OCI-LY7 (cell line): ENCODE measurements at places on chromosomes 1 and 21.

- DNase-seq = no peak
Measured at GRCh38 chr21:42113926-42114409, 42.9 kb downstream of the UMODL1 start.

DNA sequence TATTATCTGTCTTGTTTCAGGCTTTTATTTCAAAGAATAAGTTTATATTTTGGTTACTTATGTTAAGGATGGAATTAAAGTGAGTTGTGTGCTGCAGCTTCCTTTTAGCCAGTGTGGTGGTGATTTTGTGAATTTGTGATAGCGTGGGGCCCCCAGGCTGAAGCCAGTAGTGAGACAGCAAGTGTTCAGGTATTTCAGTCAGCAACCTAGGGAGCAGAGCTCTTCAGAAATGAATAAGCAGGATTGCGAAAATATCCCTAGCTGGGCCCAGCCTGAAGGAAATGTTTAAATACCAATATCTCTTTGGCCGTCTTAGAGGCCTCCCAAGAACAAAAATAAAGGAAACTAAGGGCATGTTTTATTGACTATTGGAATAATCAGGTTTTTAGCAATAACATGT lies 150.8 kb upstream of the C1orf105 start:
- no peak for DNase-seq

GRCh38 chr21:37341254-37341960 lies 25.2 kb upstream of the DYRK1A start:
- DNase-seq = no peak

DNA sequence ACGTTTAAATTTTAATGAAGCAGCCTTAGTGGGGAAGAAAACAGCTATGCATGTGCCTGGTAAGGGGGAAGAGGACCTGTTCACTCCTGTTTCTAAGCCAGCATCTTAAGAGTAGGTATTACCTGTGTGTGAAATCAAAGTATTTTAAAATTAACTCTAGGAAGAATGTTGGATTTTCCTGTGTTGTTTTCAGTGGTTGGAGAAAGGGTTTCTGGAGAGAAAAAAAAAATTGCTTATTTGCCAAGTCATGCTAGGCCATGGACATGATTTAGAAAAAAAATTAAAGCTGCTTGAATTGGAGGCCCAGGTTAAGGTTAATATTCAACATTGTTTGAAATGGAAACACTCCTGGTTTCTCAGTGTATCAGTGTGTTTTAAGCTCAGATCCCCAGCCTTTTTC lies 42.9 kb upstream of the DNAJC6 start:
- no peak for DNase-seq

DNA sequence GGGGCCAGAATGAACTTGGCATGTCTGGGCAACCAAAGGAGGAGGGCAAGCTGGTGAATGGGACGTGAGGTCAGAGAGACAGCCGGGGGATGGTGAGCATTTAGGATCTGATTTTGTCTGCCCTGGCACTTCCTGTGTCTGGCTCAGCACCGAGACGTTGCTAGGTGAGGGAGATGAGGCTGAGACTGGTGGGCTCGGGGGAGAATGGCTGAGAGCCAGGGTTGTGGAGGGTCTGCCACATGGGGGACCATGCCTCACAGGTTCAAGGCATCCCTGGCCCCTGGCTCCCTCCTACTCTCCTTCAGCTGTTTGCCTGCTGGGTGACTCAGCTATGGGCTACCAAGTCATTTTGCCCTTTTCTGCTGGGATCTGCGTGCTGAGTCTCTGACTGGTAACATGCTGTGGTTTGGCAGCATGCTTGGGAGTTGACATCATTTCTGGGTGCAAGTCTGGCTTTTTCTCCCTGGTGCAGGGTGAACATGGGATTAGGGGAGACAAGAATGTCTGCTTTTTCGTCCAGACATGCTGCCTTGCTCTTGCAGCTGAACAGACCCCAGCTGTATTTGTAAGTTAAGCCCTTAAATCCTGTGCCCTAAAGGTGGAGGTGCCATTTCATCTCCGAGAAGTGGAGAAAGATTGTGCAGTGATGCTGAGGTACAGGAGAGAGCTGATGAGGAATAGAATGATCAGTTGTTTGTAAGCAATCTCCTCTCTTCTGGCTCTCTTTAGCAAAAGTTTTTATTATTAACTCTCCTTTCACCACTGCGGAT lies 17.6 kb downstream of the GALNT2 start:
- no peak for DNase-seq

- no peak for DNase-seq
Measured at GRCh38 chr1:69570356-69570755, 2.6 kb downstream of the LRRC7 start.

GRCh38 chr1:86502721-86503405 lies 34.1 kb downstream of the CLCA1 start:
- DNase-seq = no peak

DNA sequence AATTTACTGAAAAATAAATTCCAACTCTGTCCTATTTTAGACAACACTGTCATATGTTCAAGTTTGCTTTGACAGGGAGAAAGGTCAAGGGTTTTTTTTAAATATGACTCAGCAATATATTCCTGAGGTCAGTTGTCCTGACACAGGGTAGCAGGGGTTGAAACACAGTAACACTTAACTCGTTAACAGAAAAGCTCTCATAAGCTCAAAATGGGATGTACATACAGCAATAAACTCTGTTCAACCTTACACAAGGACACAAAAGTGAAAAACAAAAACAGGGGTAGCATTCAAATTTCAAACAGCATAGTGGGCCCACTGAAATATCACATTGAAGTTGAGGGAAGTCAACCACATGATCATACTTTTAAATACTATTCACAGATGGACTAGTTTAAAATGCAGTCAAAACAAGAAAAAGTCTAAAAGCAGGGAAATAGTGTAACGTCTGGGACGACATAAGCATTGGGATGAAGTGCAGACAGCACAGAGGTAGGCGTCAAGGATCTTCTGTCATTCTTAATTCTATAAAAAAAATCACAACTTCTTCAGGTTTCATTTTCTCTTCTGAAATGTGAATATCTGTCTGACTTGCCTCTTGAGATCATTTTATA lies 89.9 kb downstream of the SLC44A5 start:
- DNase-seq = no peak

GRCh38 chr1:65756616-65757015 lies 36.1 kb upstream of the PDE4B start:
- DNase-seq = no peak

GRCh38 chr1:96820671-96821070 lies 99.1 kb downstream of the PTBP2 start:
- no peak for DNase-seq

- DNase-seq = no peak
Measured at GRCh38 chr1:109523706-109524105, 14.2 kb upstream of the AMIGO1 start.

GRCh38 chr1:202154766-202155477 lies 5.5 kb downstream of the PTPN7 start:
- peak; percentile 75 for DNase-seq

DNA sequence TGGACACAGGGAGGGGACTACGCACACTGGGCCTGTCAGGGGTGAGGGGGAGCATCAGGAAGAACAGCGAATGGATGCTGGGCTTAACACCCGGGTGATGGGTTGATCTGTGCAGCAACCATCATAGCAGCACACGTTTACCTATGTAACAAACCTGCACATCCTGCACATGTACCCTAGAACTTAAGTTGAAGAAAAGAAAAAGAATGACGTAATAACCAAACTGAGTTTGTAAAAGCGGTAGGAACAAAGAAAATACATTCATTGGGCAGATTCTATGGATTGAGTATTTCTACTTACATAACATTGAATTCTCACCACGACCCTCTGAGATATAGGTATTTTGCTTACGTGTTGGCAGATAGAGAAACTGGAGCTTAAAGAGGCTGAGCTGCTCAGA lies 468.4 kb downstream of the TTLL7 start:
- no peak for DNase-seq
